ENCODE measurements at places on chromosomes 7 and 10.

DNA sequence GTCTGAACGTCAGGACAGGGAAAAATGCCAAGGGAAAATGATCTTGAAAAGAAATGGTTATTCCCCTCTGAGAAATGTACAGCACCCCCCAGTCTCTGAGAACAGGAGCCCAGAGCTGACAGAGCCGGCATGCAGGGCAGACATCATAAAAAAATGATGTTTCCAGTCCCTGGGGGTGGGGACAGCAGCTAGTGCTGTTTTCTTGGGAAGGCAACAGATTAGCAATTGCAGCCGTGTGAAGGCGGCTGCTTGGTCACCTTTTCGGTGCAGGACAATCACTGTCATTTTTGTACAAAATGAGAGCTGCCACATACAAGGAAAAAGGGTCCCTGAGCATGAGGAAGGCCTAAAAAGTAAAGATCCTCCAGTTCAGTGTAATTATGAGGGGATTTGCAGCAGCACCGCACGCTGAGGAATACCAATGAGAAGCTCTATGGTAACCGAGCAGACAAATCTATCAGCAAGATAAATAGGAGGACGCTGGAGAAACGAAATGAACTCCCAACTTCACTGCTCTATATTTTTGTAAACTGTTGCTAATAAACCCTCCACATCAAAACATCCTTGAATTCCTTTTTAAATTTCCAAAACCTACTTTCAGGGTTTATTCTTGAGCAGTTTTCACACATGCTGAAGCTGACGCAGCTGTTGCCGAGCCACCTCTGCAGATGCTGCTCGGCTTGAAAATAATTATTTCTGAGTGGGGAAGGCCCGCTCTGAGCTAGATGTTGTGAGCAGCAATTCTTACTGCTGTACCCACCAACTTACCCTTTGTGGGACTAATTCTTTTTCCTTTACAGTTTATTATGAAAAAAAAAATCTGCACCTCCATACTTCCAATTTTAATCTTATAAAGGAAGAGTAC lies 98.2 kb upstream of the NEBL start:
- no peak for DNase-seq

DNA sequence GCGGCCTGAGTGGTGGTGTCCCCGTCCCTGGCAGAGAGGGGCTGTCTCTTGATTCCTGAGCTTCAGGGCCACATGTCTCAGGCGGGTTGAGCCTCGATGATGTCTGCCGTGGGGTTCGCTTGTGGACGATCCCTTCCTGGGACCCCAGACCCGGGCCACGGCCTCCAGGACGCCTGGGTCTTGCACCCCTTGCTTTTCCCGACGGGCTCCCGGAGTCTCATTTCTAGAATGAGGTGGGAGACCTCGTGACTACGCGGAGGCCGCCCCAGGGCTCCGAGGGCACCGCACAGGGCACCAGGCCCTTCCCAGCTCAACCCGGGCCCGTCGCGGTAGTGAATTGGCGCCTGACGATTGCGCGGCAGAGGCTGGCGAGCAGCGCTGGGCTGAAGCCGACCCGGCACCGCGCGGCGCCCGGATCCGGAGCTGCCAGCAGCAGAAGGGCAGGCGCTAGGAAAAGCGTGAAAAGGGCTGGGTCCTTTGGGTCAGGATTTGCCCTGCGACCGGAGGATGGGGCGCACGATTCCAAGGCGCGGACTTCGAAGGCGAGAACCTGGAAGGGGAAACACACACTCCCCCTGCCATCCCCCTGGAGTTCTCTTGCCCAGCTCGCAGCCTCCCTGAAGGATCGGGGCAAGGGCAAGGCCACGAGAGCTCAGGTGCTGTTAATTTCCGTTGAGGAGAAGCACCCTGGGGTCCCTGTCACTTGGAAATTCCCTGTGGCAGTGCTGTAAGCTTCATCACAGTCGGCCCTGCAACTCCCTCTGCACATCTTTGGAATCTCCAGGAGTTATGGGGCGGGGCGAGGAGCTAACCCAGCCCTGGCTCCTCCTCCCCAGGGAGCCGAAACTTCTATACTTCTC lies 15.5 kb downstream of the TLX1 start:
- DNase-seq: no peak

DNA sequence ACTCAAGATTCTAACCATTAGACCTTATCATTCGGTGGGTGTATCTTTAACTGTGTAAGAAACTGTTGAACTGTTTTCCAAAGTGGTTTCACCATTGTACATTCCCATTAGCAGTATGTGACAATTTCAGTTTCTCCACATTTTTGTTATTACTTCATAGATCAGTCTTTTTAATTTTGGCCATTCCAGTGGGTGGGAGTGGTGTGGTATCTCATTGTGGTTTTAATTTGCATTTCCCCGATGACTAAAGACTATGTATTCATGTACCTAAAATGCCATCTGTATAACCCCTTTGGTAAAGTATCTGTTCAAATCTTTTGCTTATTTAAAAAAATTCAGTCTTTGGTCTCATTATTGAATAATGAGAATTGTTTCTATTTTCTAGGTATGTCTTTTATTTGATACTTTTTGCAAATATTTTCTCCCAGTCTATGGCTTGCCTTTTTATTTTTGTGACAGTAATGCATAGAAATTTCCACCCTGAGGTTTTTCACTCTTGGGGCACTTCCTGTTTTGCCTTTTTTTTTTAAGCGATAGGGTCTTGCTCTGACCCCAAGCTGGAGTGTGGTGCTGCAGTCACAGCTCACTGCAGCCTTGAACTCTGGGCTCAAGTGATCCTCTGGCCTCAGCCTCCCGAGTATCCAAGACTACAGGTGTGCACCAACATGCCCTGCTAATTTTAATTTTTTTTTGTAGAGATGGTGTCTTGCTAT lies 141.1 kb upstream of the ITGB1 start:
- DNase-seq: peak; percentile 67

- no peak for DNase-seq
Measured at GRCh38 chr7:2804227-2804763, 39.8 kb downstream of the GNA12 start.

DNA sequence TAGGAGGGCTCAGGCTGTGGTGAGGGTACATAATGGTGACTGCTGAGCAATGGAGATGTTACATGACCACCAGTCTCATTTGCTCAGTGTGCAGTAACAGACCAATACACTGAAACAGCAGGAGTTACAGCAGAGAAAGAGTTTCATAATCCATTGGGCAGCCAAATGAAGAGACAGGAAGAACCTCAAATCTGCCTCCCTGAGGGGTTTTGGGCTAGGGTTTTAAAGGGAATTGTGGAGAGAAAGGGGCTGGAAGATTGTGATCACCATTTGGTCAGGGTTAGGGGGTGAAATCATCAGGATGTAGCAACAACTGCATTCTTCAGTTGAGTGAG lies 838.3 kb downstream of the GRID1 start:
- DNase-seq: no peak

DNA sequence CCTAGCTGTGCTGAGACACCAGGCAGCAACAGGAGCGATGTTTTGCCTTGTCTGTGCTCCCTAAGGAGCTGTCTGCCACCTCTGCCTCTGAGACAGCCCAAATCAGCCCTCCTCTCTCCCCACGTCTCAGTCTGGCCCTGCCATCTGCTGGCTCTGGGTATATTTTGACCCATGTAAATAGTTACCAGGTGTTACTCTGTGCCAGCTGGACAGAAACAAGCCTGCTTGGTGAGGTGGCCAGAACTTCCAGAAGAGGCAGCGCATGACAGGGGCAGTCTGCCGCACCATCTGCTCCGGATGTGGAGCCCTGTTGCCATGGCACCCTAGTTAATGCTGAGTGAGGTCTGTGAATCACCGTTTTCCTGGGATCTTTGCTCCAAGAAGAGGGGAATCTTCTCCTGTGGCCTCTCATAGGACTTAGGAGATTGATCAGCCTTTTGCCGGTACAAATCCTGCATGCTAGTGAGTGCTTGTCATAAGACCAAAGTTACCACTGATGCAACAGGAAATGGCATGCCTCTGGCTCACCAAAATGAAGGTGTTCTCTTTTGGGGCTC lies 31.8 kb downstream of the GSTO2 start:
- DNase-seq: peak; percentile 97

Measured in EL (cell line).